Ovary (tissue), 10 donors: ENCODE measurements at places on chromosomes 5 and 9. TPM values are rescaled to one million over a fixed set of nuclear protein-coding genes. Genes with fewer than 3 reads are reported as not detected.
A peak's percentile ranks its signal among the peaks of the same experiment; 100 is the strongest.

The FSD1L gene
- 3.1 TPM for total RNA-seq

The GPRIN1 gene
- total RNA-seq, result 0.12 TPM

The PTGS1 gene
- total RNA-seq, result 2.1 TPM

The CXCL14 gene
- total RNA-seq, result 2.8 TPM

DNA sequence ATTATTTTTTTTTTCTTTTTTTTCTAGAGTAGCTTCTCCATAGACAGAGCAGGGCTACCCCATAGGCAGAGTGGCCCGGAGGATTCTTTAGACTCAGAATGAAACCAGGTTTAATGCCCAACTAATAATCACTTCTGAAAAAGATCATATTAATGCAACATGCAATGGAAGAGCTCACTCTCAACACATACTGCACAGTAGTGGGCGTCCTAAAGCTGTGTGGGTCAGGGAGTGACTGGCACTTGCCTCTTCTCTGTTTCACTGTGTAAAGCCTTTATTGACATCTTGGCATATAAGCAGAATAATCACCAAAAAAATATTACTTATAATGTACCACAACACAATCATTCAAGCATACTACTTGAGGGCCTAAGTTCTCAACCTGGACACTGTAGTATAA is 11.1 kb downstream of the PWWP2A start:
- no peak overlapping the region for H3K27ac ChIP-seq
- H3K4me1 ChIP-seq, result no peaks in the 10 kb centered on the region
- H3K36me3 ChIP-seq, result no peaks in the 10 kb centered on the region

- H3K4me1 ChIP-seq, result peaks cover 4% of the 10 kb centered on the region
- H3K27ac ChIP-seq, result peak overlapping the region; percentile 78
- no peaks in the 10 kb centered on the region for H3K36me3 ChIP-seq
- H3K27me3 ChIP-seq, result no peaks in the 10 kb centered on the region
These were observed 1.1 kb upstream of the G3BP1 start for GRCh38 chr5:151770383-151771258.

GRCh38 chr5:14156650-14157492 is 13.7 kb downstream of the TRIO start:
- H3K27me3 ChIP-seq, result no peaks in the 10 kb centered on the region
- H3K36me3 ChIP-seq, result no peaks in the 10 kb centered on the region

DNA sequence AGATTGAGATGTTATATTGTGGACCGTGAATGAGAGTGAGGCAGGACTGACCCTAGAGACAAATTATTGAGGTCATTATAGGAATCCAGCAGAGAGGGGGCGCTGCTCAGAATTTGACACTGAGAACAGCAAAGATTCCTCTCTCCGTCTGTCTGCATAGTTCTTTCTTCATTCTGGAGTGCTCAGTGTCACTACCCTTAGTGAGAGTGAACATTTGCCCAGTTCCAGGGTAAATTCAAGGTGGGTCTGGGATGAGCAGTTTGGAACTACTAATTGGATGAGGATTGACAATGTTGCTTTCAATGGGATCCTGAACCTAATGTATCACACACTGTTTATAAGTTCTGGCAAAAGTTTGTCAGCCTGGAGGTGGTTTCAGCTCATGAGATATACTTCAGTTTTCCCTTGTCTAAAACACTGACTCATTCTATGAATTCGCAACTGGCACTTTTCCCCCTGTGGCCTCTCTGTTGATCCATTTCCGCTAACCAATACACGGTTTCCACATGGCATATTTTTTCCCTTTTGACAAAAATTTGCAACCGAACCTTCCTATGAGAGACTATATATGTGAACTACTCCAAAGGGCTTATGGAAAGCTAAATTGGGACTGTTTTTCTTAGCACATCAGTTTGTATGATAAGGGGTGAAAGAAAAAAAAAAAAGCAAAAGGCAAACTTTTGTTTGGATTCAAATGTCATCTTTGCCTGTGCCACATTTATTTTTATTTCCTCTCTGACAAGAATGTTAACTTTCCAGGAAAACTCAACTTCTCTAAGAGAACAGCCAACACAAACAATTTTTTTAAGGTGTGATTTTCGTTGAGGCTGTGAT is 1240.7 kb upstream of the WWC1 start:
- no peak overlapping the region for H3K27ac ChIP-seq
- H3K4me3 ChIP-seq, result no peak overlapping the region
- no peaks in the 10 kb centered on the region for H3K4me1 ChIP-seq
- DNase-seq, result no peak
- no peaks in the 10 kb centered on the region for H3K36me3 ChIP-seq

- no peaks in the 10 kb centered on the region for H3K27me3 ChIP-seq
- H3K36me3 ChIP-seq, result no peaks in the 10 kb centered on the region
- no peaks in the 10 kb centered on the region for H3K4me1 ChIP-seq
- no peak for DNase-seq
These were observed 101.9 kb downstream of the SLC28A3 start for GRCh38 chr9:84238652-84239051.

- H3K4me3 ChIP-seq, result no peak overlapping the region
- peaks cover 15% of the 10 kb centered on the region for H3K4me1 ChIP-seq
- no peaks in the 10 kb centered on the region for H3K36me3 ChIP-seq
- H3K27ac ChIP-seq, result no peak overlapping the region
- no peak for DNase-seq
These were observed 21.8 kb downstream of the CTNNAL1 start for GRCh38 chr9:108991479-108991878.

DNA sequence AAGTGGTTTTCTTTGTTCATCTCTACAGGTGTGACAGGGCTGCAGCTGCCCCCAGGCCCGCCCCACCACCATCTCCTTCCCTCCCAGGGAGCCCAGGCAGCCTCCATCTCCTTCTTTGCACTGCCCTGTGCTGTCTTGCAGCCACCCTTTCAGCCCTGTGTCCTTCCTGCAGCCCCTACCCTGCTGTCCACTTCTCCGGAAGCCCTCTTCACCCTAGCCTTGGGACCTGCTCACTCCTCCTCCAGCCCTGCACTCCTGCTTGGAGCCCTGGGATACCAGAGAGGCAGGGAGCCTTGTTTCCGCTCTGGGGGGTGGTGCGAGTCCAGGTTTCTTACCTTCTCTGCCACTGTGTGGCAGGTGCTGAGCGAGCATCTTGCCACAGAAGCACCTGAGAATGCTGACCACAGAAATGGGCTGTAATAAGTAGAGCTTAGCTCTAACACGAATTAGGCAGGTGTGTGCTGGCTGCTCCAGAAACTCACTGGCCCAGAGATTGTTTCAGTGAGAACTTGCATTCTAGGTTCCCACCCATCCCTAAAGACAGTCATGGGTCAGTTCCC is 51.3 kb upstream of the GADD45G start:
- no peak for DNase-seq
- H3K27ac ChIP-seq, result no peak overlapping the region
- no peaks in the 10 kb centered on the region for H3K36me3 ChIP-seq
- no peaks in the 10 kb centered on the region for H3K4me1 ChIP-seq

GRCh38 chr5:179470201-179470600 is 80.2 kb upstream of the RUFY1 start:
- no peaks in the 10 kb centered on the region for H3K36me3 ChIP-seq
- no peaks in the 10 kb centered on the region for H3K27me3 ChIP-seq
- H3K4me1 ChIP-seq, result no peaks in the 10 kb centered on the region
- no peak overlapping the region for H3K4me3 ChIP-seq
- no peak overlapping the region for H3K27ac ChIP-seq
- no peak for DNase-seq

DNA sequence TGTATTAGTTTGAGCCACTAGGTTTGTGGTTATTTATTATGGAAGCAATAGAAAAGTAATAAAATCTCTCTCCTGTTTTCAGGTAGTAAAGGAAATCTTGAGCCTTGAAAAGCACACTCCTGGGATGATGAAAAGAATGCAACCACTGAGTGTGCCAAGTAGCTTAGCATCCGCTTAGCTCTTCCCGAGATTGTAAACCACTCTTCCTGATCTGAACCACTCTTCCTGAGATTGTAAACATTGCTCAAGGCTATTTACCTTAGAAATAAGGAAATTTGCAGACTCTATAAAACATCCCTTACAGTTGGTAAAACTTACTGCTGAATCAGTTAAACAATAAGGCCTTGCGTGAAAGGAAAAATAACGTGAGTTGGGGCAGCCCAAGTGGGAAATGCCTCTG is 17.4 kb upstream of the IL33 start:
- no peak for DNase-seq
- H3K27ac ChIP-seq, result no peak overlapping the region
- no peaks in the 10 kb centered on the region for H3K27me3 ChIP-seq
- H3K4me3 ChIP-seq, result no peak overlapping the region
- H3K4me1 ChIP-seq, result no peaks in the 10 kb centered on the region

GRCh38 chr5:119426057-119426456 is 26.2 kb upstream of the HSD17B4 start:
- no peaks in the 10 kb centered on the region for H3K4me1 ChIP-seq
- H3K27me3 ChIP-seq, result no peaks in the 10 kb centered on the region
- no peak overlapping the region for H3K4me3 ChIP-seq

DNA sequence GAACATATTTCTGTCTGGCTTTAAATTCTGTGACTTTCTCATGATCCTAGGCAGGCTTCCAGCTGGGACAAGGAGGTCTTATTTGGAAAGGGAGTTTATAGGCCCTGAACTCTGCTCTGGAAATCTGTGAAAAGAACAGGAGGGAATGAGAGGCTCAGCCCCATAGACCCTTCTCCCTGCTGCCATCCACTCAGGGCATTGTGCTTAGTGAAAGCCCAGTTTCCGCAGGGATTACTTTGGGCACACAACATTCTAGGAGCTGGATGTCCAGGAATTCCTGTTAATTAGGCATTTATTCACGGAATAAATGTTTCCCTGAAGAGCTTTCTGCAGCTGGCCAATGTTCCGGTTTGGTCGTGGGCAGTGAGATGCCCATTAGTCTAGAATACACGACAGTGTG is 32.7 kb upstream of the COL15A1 start:
- H3K27me3 ChIP-seq, result no peaks in the 10 kb centered on the region
- H3K4me3 ChIP-seq, result no peak overlapping the region
- no peak for DNase-seq

- no peak overlapping the region for H3K27ac ChIP-seq
- no peaks in the 10 kb centered on the region for H3K36me3 ChIP-seq
These were observed 42.9 kb upstream of the SUB1 start for GRCh38 chr5:32542216-32543059.
